ENCODE measurements at places on chromosomes 1 and 21.

- no peak for DNase-seq
Observed at GRCh38 chr1:118988186-118989005, at the start of gene TBX15. TSS of gene TBX15 (minus strand) at chr1:118988343. CDS start at chr1:118987795, 548 bp downstream.

DNA sequence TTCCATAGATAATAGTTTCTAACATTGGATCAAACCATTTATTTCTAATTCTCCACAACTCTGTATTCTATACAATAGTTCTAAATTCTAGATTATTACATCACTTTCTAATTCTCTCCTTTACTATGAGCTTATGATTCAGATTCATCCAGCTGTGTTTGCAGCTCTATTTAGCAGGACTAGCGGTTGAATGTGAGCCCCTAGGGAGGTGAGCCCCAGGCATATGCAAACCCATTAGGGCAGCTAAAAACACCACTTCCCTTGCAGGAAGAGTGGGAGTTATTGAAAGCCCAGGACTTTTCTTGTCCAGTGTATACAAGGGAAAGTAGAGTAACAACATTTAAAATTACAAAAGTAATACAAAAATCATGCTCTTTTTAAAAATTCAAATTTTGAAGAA lies 56.9 kb downstream of the KRTAP19-8 start:
- DNase-seq: no peak

- DNase-seq: no peak
Observed at GRCh38 chr21:43812139-43812821, 22.9 kb downstream of the RRP1 start.

GRCh38 chr1:179058487-179059483 lies 23.1 kb upstream of the TOR3A start:
- no peak for DNase-seq

GRCh38 chr1:73194965-73195364 lies 912.6 kb upstream of the NEGR1 start:
- DNase-seq: no peak

GRCh38 chr1:229907884-229908638 lies 159.0 kb upstream of the GALNT2 start:
- DNase-seq: no peak

- DNase-seq: peak; percentile 89
Observed at GRCh38 chr1:181142096-181142958, 53.8 kb downstream of the IER5 start.

DNA sequence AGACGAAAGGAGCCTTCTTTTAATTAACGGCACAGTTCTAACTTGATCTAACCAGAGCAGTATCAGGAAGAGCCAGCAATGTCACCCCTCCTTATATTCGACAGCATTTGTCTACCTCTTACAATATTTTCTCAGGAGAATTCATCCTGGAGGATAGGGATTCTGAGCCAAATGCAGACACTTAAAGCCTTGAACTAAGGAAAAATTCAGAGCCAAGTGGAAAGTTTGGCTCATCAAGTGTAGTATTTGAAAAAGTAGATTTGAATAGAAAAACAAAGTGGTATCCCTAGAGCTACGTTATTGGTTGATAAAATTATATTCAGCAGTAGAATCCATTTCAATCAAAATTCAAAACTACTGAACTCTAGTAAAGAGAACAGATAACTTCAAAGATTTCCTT lies 732.0 kb upstream of the ADGRL2 start:
- no peak for DNase-seq

DNA sequence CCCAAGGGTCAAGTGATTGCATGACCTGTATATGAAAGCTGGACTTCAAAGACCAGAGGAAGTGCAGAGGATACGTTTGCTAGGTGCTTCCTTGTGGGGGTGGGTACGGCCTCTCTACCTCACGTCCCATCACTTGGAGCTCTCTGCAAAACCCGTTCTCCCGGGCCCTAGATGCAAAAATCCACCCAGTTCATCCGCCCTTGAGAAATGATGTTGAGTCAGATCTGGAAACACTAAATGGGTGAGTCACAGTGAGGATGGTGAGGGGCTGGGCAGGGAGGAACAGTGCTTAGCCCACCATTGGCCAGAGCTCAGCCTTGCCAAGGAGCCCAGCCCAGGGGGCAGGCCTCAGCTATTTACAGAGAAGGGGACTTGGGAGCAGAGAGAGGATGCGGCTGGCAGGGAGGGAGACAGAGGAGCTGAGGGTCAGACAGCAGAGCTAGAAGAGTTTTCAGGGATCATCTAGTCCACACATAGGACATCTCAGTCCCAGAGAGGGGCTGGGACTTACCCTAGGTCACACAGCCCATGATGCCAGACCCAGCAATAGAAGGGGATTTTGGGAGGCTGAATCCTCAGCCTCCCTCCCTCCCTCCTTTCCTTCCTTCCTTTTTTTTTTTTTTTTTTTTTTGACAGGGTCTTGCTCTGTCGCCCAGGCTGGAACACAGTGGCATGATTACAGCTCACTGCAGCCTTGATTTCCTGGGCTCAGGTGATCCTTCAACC lies 14.6 kb downstream of the ARHGEF10L start:
- no peak for DNase-seq
